ENCODE measurements at places on chromosomes 4 and X.

GRCh38 chr4:123750044-123750443 is 353.4 kb downstream of the SPRY1 start:
- no peak for DNase-seq

DNA sequence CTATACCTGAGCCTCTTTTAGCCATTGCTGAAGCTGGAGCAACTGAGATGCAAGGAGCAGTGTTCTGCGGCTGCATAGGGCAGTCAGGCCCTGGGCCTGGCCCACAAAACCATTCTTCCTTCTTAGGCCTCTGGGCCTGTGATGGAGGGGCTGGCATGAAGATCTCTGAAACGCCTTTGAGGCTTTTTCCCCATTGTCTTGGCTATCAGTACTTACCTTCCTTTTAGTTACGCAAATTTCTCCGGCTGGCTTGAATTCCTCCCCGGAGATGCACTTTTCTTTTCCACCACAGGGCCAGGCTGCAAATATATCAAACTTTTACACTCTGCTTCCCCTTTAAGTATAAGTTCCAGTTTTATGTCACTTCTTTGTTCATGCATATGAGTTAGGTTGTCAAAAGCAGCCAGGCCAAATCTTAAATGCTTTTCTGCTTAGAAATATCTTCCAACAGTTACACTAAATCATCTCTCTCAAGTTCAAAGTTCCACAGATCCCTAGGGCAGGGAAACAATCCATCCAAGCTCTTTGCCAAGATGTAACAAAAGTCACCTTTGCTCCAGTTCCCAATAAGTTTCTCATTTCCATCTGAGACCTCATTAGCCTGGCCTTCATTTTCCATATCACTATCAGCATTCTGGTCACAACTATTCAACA is 194.4 kb upstream of the PCDH7 start:
- no peak for DNase-seq

DNA sequence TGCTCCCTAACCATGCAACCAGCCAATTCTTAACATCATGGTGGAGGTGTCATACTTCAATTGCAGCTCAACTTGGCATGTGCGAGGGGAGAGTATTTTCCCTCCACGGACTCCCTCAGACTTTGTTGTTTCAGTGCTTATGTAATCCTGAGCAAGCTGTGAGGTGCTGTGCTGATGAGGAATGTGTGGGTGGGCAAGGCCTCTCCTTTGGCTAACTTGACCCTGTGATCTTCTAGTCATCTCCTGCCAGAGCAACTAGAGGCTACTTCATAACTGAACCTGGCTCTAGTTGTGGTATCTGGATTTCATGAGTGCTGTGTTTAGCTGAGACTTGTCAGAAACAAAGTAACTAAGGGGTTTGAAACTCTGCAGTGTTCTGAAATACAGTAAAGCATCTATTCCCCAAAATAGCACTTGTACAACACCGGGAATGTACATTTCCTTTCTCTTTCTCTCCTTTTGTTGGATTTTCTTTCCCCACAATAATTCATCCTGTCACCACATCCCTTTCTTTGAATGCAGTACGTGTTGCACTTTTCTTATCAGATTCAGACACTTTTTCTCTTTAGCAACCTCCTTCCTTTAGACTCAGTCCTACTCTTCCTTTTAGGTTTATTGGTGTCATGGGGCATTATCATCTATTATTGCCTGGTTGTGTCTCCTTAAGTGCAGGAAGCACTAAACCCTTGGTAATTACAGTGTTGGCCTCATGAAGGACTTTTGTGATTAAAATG is 415.2 kb upstream of the NR3C2 start:
- no peak for DNase-seq

DNA sequence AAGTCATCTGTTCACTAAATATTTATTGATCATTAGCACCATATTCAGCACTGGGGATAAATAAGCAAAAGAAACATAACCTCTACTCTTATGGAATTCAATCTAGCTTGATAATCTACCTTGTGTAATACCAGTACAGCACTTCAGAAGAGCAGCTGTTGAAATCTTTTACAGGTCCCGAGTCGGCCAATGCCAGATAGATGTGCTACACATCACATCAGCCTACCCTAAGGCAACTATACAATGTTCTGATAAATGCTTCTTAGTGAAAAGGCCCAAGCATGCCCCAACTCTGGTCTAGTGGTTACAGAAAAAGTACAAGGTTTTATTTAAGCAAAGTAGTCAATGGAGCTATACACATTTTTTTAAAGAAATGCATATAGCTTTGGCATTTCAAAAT is 68.7 kb downstream of the MAPK10 start:
- DNase-seq = no peak

DNA sequence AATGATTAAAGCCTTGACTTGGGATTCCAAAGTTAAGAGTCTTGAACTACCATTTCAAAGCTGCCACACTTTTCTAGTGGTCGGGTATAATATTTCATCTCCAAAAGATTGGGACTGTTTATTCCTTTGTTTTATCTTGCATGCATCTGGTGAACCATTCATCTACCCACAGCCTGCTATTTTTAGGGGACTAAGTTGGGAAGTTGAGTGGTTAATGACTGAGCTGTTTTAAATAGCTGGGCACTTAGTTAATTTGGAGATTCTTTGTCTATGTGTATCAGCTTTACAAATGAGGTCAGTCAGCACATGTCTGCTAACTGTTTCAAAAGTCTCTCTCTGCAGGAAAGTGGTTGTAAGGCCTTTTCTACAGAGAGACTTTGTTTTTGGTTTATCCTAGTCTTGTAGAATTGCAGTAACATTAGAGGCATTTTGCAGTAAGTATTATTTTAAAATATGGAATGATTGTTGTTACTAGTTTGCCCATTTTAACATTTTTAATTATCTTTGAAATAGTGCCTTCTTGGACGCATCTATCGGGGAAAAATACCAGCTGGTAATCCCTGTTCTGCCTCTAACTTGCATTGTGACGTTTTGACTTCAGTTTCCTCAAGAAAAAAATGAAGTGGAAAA is 8.2 kb downstream of the BMP2K start:
- no peak for DNase-seq

DNA sequence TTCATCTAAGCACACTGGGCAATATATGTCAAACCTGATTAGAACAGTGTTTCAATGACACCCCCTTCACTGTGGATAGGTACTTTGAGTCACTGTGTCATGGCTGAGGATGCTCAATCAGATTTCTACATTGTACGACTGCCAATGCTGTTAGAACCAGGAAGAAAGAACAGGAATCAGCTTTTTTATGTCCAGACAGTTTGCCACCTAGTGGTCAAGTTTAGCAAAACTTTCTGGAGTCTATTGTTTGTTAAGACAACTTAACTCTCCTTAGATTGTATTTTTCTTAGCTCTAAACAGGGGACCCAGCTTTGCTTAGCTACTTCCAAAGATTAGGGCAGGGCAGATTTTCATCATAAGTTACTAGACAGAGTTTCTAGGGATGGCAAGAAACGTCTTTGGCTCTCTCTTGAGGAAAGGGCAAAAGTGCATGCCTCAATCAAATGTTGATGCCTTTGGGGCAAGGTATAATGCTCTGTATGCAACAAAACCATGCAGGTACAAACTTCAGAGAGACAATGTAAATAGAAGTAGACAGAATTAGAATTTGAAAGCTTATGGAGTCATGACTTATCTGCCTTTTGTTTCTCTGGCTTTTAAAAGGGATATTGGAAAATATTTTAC is 40.5 kb upstream of the BMP3 start:
- DNase-seq = no peak

GRCh38 chrX:133921764-133922389 is 63.5 kb downstream of the GPC3 start:
- peak; percentile 16 for DNase-seq

- no peak for DNase-seq
These were observed 87.6 kb upstream of the SLC4A4 start for GRCh38 chr4:71251261-71251660.

DNA sequence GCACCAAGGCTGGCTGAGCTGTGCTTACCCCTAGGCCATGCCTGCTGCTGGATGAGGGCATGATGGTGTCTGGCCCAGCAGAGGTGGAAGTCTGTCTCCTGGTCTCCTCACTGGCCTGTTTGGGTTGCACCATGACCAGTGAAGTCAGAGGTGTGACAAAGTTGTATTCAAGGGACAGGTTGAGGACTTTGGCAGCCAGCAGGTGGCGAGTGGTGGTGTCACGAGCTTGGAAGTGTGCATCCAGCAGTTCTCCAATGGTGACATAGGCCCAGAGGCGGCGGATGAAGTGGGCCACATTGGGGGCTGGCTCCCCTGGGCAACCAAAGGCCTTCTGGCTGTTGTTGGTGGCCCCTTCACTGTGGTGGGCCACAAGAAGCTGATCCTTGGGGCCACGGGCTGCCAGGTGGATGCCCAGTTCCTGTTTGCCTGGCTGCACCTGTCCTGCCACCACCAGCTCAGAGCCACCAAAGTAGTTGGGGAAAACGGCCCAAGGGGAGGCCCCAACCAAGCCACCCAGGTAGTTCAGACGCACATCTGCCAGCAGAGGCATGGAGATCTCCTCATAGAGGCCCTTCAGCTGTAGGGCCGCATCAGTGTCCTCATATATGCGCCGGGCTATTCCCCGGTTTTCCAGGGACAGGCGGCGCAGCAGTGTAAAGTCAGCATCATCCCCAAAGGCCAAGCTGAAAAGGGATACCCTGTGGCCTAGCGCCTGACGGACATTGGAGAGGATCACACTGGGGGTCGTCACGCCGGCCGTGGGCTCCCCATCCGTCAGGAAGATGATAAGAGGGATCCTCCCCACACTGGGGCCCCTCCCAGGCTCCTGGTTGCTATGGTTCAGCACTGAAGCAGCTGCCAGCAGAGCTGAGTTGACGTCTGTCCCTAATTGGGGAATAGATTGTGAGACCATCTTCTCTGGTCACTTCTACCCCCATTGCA is 39.7 kb downstream of the ITIH6 start:
- no peak for DNase-seq

GRCh38 chr4:102598086-102598761 is 97.1 kb downstream of the NFKB1 start:
- no peak for DNase-seq

GRCh38 chr4:73404042-73404441 is at the start of gene ALB:
Gene ALB (plus strand): TSS chr4:73404287. CDS start chr4:73404328, 41 bp downstream.
- no peak for DNase-seq

- DNase-seq = no peak
These were observed 236.6 kb downstream of the DCHS2 start for GRCh38 chr4:154254999-154255398.

- DNase-seq = no peak
These were observed 92.2 kb upstream of the MTM1 start for GRCh38 chrX:150476164-150476699.

GRCh38 chr4:129578336-129578735 is 482.4 kb downstream of the C4orf33 start:
- no peak for DNase-seq
